Osteocyte (in vitro differentiated cells): ENCODE measurements at places on chromosomes 13 and 19.

DNA sequence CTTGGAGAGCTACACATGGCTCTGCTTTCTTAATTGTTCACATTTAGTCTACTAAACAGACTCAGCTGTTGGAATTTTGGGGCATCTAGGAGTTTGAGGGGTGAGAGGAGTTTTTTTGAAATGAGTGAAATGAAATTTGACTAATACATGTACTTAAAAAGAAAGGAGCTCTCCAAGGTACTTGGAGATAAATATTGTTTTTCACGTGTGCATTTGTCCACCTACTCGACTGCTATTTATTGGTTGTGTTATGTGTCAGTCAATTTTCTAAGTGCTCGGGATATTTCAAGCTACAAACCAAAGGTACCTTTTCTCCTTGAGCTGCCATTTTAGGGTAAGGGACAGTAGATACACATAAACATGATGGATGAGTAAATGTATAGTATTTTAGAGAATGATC is 697.0 kb downstream of the LIG4 start:
- DNase-seq = no peak

GRCh38 chr19:9178901-9179300 is at the start of gene OR7D2:
OR7D2 (plus strand) TSS chr19:9178979; CDS start chr19:9185782, 6,803 bp downstream.
- no peak for DNase-seq

- no peak for DNase-seq
These were observed 194.7 kb downstream of the ZNF536 start for GRCh38 chr19:30566681-30567420.

DNA sequence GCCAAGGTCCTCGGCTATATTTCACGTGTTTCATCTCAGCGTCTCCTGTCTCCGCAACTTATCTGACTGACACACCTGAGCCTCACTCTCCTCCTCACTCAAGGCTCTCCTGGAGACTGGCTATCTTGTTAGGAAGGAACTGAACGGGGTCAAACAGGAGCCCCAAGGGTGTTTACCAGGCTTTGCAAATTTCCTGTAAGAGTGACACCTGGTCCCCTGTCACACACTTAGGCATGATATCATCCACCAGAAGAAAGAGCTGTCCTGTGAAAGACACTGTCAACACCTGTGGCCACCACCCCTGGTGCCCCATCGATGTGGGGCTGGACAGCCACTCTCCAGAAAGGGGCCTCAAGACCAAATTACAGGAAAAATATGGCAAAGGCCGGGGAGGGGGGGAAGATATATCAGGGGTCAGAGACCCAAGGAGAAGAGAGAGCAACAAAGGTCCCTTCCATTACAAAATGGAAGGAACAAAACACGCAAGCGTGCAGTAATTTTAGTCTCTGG is 2.9 kb downstream of the CD70 start:
- DNase-seq = no peak

GRCh38 chr19:11421371-11422098 is 2.4 kb upstream of the RGL3 start:
- DNase-seq = no peak

DNA sequence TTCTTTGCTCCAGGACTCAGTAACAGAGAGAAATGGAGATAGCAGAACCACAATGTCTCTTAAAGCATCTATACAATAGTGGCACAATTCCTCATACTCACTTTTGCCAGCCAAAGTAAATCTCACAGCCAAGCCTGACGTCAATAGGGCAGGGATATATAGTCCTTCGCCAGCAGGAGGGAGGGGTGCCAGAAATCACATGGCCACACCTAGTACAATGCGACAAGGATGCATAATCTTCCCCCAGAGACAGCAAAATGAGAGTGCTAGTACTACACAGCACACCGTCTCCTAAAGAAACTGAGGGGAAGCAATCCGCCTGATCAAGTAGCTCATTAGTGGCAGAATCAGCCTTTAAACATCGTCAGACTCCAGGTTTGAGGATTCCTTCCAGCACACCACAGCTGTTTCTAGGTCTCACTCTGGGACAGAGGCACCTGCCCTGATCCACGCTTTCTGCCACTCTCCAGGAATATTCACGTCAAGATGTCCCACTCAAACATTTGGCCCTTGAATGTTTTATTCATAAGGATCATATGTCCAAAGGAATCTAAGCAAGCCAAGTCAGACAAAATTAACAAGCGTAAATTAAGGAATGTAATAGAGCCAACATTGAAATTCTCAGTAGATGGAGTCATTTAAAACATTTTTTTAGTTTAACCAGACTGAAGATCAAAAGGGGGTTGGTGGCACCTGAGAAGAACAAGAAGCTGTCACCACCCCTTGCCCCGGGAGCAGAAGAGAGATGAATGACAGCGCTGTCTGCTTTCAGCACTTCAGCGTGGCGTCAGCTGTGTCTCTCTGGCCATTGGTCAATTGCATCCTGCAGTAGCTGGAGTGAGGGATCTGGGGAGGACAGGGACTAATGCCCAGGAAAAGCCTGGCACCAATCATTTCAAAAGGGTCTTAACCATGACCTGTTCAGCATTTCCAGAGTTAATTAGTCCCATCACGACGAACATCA is 63.5 kb upstream of the SERP2 start:
- no peak for DNase-seq

DNA sequence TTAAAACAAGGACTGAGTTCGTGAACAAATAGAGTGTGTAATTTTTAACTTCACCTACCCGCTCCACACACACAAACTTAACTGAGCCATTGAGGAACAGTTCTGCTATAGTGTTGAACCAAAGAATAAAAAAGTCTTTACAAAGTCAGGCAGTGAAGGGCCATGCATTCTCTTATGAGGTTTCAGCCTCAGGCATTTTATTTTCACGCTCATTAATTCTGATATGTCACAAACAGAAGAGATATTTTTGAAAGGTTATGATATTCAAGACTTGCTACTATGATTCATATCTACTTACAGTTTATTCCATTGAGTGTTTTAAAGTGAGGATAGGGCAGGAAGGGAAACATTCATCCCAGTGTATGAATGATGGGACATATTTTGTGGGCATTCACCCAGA is 282.2 kb downstream of the SLITRK5 start:
- no peak for DNase-seq

DNA sequence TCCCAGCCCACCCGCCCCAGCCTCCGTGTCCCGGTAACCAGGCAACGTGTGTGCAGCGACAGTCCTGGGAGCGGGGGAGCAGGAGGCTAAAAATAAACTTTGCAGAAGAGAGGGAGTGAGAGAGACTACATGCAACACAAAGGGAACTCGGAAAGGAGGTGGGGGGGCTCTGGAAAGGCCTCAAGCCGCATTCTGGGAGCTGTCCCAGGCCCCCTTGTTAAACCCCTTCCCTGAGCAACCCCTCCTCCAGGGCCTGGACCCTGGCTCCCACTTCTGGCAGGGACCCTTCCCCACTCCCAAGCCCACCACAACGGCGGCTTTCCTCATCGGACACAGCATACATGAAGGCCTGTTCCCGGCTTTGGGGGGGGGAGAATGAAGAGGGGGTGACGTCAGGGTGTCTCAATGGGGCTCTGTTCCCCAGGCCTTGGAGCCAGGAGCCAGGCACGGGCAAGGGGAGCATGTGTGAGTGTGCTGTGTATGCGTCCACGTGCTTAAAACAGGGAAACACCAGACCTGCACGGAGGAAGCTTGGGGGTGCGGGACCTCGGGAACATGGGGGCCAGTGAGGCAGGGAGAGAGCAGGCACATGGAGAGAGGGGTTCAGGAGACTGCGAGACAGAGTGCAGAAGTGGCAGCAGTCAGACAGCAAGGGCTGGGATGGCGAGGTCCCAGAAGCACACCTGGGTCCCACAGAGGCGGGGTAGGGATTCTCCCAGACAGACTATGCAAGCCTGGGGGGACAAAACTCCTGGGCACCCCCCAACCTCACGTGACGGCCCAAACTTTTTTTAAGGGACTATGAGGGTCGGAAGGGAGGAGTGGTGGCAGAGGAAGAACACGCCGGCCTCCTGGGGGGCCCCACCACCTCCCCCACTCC is 2.3 kb downstream of the ERF start:
- DNase-seq = no peak

GRCh38 chr13:78228940-78229339 is 310.3 kb upstream of the EDNRB start:
- no peak for DNase-seq

DNA sequence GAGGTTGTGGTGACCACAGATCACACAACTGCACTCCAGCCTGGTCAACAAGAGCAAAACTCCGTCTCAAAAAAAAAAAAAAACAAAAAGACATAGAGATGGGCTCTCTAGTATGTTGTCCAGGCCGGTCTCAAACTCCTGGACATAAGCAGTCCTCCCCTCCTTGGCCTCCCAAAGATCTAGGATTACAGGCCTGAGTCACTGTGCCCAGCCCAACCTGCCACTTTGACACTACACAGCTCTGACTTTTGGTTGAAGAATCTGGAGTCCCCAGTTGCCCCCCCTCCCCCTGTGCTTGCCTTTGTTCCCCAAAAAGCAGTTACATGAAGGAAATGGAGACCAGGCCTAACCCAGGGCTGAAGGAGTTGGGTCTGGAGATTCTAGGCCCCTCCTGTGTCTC is 12.9 kb downstream of the CARM1 start:
- no peak for DNase-seq

GRCh38 chr19:12913851-12914690 is 5.0 kb downstream of the SYCE2 start:
- DNase-seq = no peak

GRCh38 chr13:52600666-52601065 is 41.6 kb upstream of the HNRNPA1L2 start:
- no peak for DNase-seq

GRCh38 chr19:37172368-37173366 is at the start of gene ZNF585A:
ZNF585A (minus strand) TSS chr19:37172695; CDS start chr19:37169910, 2,785 bp downstream.
- DNase-seq = peak; percentile 96

DNA sequence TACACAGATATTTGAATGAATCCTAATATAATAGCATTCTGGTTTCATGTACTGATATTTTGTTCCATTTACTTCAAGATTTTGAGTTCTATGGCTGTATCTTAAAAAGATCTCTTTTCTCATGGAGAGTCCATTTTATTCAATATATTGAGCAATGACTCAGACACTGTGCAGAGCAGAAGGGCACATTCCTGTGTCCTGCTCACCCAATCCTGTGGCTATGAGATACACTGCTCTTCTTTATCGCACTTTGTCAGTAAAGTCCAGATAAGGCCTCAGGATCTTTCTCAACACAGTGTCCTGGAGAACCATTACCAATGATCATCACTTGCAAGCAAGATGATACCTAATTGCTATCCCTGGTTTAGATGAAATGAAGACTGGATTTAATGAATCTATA is 155.0 kb downstream of the CYSLTR2 start:
- no peak for DNase-seq

GRCh38 chr13:51222686-51223559 is 725 bp downstream of the FAM124A start:
- DNase-seq = no peak

DNA sequence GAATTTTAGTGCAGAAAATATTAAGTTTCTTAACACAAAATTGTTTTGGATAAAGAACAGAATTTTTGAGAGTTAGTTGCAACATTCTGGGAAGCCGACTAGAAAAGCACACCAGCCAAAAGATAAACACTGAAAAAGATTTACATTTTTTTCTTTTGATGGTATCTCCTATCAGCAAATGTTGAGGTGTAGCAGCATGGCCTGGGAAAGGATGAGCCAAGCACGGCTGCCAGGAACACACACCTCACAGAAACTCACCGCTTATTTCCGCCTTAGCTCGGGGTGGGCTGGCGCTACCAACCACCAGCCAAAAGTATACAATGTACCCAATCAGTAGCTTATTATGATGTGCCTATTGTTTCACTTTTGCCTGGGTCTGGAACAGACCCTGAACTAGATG is 134.7 kb downstream of the MIPEP start:
- no peak for DNase-seq

GRCh38 chr19:3508771-3509535 is 2.8 kb downstream of the FZR1 start:
- DNase-seq = no peak

- DNase-seq = peak; percentile 74
These were observed 8.7 kb upstream of the UBAC2 start for GRCh38 chr13:99191900-99192399.

DNA sequence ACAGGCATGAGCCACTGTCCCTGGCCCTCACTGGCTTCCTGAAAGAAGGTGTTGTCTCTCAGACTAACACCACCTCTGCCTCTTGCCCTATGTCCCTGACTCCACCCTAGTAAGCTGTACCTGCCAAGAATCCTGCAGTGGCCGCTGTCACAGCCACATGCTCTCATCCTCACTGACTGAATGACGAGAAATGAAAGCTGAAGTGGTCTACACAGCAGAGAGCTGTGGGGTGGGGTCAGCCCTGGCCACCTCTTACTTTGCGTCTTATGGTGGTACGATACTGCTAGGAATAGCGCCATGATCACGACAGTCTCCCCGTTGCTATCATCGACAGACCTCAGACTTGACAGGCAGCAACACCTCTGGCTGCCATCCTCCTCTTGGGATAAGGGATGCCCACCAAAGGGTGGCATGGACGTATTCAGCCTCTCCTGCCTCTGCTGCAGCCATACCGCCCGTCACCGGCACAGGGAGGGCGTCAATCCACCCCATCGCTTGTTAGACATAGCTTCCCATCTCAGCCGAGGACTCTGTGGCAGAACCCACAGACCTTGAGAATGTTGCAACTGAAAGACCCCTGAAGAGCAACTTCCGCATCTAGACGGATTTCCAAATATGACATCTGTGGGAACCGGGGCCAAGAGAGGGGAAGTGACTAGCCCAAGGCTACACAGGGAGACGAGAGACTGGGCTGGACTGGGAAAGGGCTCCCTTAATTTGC is 809 bp downstream of the MYO1F start:
- DNase-seq = no peak

GRCh38 chr19:485583-486236 is 10.6 kb upstream of the MADCAM1 start:
- DNase-seq = no peak

GRCh38 chr13:109859898-109860297 is 73.5 kb upstream of the IRS2 start:
- no peak for DNase-seq

DNA sequence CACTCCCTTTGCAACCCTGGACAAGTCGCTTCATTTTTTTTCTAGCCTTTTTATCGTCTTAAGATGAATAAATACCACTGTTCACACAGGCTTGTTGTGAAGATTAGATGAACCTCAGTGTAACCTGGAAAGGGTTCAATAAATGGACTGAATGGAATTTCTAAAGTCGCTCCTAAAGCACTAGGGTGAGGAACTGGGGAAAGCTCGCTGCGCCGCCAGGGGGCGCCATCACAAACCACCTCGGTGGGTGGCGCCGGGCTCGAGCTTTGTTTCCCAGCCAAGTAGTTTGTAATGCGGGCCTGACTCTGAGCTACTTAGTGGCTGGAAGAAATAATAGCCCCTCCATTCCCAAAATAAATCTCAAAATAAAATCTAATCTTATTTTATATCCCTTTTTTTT is 2.2 kb upstream of the CEACAM6 start:
- DNase-seq = no peak

DNA sequence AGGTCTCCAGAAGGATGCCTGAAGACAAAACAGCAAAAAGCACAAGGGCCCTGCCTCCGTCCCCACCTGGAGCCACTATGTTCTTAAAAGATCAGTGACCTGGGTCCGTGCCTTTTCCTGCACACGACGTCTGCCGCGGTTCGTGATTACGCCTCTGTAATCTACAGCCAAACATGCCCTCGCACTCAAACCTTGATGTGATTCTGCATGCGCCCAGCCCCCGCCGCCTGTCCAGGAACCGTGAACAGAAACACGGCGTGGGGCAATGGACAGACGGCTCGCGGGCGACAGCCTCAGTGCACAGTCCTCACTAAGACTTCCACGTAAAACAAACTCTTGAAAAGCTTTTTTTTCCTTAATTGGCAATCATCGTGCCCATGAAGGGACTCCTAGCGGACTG is 15.5 kb downstream of the C13orf46 start:
- DNase-seq = no peak

GRCh38 chr19:38268539-38268938 is 4.2 kb downstream of the SPINT2 start:
- DNase-seq = no peak

- no peak for DNase-seq
These were observed 102.7 kb downstream of the SLAIN1 start for GRCh38 chr13:77800219-77800618.
